ENCODE measurements at places on chromosomes 1 and 21.

GRCh38 chr1:93344886-93345632 is 648 bp upstream of the DR1 start:
- no peak for DNase-seq

DNA sequence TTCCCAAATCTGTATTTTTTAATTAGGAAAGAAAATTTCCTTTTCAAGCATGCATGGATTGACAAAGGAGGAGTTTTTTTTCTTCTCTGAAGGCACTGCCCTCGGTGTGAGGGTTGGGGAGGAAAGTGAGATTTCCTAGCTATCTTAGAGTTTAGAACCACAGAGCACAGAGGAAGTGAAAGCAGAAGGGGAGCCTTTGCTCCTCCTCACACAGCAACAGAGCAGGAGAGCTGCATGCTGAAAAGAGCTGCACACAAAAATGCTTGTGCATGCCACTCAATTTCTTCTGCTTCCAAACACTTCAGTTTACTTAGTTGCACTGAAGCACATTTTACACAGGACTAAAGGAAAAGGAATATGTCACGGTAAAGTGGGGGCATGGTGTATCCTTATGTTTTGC is 308.1 kb downstream of the GPATCH2 start:
- no peak for DNase-seq

DNA sequence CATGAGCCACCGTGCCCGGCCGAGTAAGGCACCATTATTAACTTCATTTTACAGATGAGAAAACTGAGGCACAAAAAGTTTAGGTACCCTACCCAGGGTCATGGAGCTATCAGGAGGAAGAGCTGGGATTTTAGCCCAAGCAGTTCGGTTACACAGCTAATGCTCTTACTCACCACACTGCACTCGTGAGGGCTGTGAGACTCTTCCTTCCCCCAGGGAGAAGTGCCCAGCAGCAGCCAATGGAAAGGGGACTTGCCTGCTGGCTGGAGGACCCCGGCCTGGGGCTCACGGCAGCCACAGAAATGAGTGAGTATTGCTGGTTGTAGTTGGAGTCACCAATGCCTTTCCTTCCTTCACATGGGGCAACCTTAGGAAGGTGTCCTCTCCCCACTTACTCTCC is 5.2 kb upstream of the CSF1 start:
- no peak for DNase-seq

DNA sequence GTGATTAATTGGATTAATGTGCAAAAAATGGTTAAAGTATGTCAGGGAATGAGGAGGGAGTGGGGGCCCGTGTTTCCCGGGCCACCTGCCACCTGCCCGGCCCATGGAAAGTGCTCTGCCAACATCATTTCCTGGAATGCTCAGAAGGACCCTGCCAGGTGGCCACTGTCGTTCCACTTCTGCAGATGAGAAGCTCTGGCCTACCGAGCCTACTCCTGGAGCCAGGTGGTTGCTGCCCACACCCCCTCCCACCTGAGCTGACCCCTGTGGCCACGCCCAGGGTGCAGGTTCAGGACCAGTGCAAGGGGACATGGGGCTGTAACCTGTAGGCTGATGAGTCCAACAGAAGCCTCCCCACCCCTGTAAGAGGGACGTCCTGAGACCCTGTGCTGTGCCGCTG is 99.7 kb downstream of the PRDM16 start:
- DNase-seq, result no peak

DNA sequence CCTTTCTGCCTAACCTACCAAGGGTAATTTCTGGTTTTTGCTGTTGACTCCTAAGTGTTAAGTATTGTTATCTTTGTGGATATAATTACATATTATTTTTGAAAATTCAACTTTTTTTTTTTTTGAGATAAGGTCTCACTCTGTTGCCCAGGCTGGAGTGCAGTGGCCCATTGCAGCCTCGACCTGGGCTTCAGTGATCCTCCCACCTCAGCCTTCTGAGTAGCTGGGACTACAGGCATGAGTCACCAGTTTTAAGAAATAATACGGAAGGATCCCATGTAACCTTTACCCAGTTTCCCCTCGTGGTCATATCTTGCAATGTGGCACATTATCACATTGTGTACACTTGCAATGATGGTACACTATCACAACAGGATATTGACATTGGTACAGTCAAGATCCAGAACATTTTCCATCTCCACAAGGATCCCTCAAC is 3.1 kb downstream of the CHD1L start:
- DNase-seq, result no peak

DNA sequence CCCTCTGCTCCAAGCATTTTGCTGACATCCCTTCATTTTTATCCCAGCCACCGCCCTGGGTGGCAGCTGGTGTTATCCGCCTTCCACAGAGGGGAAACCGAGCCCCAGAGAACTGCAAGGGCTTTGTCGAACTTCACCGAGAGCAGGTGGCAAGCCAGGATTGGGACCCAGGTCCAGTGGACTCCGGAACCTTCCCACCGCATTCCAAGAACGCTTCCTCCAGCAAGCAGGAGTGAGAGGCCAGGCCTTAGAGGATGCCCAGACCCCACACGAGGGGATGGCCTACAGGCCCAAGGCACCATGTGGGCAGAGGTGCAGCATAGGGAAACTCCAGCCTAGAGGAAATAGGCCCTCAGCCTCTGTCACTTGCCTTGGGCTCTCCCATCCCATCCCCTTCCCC is 90.7 kb downstream of the EPHB2 start:
- DNase-seq, result no peak

DNA sequence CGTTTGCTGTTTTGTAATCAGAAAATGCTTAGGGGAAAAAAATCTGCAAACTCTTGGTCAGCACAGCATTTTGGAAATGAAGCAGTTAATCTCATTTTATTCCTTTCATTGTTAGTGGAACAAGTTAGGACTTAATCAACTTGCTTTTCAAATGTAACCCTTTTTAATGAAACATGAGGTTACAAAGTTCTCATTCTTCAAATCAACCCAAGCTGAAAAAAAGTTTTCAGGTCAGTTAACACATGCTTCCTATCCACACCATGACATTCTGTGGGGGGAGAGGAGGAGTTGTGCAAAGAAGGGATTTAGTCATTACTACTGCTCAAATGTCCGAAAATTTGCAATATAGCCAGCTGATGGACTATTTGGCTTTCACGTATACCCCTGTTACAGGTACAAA is 283.2 kb upstream of the LYPLAL1 start:
- DNase-seq, result no peak

- DNase-seq, result no peak
These were observed 58.1 kb downstream of the PTPN14 start for GRCh38 chr1:214493126-214493796.

DNA sequence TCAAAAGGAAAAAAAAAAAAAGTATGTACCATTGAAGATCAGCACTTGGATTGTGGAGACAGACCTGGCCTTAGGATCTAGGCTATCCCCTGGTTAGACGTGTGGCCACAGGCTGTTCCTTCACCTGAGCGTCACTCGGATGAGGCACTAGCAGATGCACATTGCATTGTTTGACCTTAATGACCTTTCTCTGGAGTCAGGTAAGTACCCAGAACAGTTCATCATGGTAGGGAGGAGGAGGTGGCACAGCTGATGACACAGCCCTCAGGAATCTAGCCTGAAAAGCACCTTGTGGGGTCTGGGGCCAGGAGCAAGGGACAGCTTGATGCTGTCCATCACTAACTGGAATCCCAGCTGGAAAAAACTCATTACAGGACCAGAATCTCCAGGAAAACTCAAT is 21.2 kb downstream of the NECAP2 start:
- no peak for DNase-seq

DNA sequence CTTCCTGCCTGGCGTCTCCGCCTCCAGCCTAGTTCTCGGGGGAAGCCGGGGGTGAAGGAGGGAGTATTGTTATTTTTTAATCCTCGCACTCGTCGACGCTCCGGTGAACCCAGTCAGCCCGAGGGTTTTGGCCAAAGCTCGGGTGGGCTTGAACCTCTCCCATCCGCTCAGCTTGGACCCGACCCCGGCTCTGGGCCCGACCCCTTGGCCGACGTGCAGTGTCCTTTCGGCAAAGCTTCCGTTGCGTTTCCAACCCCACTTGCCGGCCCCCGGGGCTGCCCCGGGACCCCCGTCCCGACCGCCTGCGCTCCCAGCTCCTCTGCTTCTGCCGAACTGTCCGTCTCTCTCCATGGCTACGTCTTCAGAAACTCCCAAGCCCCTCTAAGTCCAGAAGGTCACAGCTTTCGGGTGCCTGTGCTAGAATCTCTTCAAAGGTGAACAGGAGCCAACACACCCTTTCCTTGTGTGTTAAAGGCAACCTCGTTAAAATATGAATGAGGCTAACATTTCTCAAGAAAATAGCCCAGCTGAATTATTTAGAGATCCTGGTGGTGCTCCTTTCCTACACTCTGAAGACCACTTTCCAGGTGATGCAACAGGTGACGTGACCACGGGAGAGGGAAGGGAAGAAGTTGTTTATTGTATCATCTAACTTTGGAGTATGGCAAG is 647 bp downstream of the DESI2 start:
- DNase-seq, result peak; percentile 16

GRCh38 chr1:225699336-225699735 is 46.4 kb upstream of the ENAH start:
- DNase-seq, result no peak

GRCh38 chr1:21378705-21379494 is 61.0 kb upstream of the NBPF3 start:
- DNase-seq, result peak; percentile 65

DNA sequence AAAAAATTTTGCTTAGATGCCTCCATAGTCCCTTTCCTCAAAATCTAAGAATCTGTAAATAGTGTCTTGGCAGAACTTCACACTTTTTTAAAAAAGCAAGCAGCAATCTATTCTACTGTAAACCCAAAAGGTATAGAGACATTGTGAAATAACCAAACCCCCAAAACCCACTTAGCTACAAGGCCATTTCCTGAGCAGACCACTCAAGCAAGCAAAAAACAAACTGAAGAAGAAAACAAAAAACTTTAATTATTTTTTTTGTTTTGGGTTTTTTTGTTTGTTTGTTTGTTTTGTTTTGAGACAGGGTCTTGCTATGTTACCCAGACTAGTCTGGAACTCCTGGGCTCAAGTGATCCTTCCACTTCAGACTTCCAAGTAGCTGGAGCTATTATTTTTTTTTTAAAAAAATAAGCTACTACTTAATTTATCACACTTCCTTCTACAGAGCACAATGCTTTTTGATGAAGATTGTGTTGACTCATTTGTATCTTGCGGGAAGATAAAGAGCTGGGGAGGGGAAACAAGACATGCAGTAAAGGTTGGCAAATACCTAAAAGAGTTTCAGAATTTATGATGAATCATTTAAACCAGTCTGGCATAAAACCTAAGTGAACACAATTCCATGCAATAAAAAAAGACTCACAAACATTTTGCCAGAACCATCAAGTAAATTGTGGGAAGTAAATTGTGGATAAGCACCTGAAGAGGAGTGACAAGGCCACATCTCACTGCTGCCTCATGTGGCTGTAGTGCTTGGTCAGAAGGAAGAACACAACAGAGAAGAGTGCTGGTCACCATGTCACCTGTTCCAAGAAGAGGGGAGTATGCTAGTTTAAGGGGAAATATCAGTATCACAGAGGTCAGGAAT is 2.7 kb upstream of the PTPN22 start:
- no peak for DNase-seq

GRCh38 chr1:247334378-247335133 is 2.9 kb upstream of the ZNF496 start:
- DNase-seq, result no peak

DNA sequence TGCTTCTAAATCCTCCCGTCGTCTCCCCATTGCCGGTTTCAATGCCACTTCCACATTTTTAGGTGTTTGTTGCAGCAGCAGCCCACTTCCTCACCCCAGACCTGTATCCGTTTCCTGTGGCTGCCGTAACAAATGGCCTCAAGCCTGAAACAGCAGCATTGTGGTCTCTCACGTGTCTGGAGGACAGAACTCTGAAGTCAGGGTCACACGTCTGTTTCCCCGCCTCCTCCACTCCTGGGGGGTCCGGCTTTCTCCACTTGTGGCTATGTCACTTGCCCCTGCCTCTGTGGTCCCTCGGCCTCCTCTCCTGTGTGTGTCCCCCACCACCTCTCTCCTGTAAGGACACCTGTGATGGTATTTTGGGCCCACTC is 21.8 kb downstream of the TRPM2 start:
- DNase-seq, result no peak

DNA sequence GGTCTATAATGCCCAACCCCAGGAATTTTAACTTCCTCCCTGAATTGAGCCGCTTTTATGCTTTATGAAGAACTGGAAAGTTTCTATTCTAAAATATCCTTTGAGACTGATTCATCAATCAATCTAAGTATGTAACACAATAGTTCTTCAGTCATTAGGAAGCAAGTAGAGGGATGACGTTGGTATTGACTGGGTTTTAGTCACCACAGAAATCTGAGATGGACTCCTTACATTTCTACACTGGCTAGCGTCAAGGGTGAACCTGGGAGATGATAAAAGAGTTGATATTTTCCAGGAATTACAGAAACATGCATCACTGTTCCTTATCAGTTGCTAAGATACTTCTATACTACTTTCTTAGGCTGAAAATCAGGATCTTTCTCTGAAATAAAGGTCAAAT is 308.0 kb downstream of the HMCN1 start:
- no peak for DNase-seq

DNA sequence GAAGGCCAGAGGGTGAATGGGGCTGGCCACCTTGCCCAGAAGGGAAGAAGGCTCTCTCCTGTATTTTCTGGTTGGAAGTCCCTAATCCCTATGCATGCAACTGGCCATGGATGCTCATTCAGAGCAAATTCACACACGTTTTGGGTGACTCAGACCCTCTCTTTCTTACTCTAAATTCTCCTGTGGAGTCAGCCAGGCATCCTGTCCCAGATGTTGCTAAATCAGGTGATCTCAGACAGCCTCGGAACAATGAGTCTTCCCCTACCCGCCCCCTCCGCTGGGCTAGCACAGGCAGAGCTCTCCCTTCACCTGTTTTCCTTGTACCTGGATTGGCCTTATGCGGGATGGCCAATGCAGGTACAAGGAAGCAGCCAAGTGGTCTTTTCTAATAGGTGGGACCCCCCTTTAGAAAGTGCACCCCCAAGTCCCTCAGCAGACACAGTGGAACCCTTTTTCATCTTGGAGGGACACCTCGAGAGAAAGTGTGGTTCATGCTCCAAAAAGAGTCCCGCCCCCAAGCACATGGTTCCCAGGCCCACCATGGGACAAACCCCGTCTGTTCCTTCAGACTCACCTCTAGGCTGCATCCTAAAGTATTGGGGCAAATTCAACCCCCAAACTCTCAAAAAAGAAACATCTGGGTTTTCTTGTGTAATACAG is 8.6 kb downstream of the S100A6 start:
- no peak for DNase-seq

GRCh38 chr1:65230731-65231481 is 78.4 kb upstream of the DNAJC6 start:
- no peak for DNase-seq

GRCh38 chr1:3452866-3453175 is 1.6 kb upstream of the ARHGEF16 start:
- no peak for DNase-seq

GRCh38 chr1:82731216-82731615 is 930.5 kb downstream of the ADGRL2 start:
- no peak for DNase-seq
